Fibroblast of upper back skin (primary cell): ENCODE measurements at places on chromosomes 13 and 19.

DNA sequence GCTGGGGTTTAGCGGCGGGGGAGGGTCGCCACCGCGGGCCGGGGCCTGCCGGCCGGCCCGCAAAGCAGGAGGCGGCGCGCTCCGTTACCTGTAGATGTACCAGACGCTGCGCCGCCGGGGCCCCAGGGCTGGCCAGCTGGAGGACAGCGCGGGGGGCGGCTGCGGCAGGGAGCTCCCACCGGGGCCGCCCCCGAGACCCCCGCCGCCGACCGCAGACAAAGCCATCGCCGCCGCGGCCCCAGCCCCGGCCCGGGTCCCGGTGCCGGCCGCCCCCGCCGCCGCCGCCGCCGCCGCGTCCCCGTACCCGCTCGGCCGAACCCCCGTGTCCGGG lies 24.8 kb downstream of the SHANK1 start:
- no peak for DNase-seq

DNA sequence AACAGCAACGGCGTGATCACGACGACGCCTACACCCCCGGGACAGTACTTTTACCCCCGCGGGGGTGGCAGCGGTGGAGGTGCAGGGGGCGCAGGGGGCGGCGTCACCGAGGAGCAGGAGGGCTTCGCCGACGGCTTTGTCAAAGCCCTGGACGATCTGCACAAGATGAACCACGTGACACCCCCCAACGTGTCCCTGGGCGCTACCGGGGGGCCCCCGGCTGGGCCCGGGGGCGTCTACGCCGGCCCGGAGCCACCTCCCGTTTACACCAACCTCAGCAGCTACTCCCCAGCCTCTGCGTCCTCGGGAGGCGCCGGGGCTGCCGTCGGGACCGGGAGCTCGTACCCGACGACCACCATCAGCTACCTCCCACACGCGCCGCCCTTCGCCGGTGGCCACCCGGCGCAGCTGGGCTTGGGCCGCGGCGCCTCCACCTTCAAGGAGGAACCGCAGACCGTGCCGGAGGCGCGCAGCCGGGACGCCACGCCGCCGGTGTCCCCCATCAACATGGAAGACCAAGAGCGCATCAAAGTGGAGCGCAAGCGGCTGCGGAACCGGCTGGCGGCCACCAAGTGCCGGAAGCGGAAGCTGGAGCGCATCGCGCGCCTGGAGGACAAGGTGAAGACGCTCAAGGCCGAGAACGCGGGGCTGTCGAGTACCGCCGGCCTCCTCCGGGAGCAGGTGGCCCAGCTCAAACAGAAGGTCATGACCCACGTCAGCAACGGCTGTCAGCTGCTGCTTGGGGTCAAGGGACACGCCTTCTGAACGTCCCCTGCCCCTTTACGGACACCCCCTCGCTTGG lies 966 bp downstream of the JUNB start:
- peak; percentile 41 for DNase-seq

DNA sequence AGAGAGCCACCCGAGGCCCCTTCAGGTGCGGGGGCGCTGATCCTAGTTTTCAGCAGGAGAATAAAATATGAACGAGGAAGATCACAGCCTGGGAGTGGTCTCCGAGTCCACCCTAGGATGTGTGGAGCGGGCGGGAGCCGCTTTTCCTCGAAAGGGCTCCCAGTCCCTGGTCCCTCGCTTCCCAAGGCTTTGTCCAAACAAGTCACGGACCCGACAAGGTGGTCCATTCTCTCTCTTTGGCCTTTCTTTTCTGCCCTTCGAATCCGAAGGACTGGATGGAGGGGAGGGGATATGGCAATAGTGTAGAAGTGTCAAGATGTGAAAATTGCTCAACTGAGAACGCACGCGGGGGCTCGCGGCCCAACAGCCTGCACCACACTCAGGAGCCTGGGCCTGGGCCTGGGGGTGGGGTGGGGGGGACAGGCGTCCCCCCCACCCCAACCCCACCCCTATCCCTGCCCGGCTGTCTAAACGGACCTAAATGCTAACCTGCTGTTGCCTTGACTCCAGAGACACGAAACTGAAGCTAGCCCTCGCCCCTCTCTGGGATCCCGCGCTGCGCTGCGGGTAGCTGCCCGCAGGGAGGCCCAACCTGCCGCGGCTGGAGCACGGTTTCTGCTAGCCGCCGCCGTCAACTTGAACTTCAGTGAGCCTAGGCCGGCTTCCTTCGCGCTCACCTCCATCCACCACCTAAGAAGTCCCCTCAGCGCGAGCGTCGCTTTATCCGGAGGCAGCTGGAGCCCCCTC lies 7.1 kb downstream of the ZIC2 start:
- no peak for DNase-seq

DNA sequence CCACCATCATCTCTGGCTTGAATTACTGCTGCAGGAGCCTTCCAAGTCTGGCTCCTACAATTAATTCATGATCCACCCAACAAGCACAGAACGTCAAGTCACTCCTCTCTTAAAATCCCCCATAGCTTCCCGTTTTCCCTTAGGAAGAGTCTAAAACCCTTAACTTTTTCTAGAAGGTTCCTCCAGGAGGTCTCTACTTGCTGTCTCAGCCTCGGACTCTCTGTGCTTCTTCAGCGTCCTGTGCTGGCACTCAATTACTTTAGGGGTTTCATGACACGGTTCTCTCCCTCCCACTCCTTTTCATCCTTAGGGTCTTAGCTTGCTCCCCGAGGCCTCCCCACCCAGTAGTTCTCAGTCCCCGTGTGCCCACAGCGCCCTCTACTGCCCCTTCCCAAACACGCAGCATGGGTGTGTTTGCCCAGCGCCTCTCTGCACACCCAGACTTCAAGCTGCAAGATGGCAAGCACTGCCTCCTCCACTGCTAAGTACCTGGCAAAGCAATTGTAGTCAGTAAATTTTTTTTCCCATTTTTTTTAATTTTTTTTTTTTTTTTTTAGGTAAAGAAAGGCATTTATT lies 25.8 kb upstream of the MAP3K10 start:
- DNase-seq: peak; percentile 30

- no peak for DNase-seq
Observed at GRCh38 chr13:113622791-113623490, 35.1 kb downstream of the ATP4B start.

DNA sequence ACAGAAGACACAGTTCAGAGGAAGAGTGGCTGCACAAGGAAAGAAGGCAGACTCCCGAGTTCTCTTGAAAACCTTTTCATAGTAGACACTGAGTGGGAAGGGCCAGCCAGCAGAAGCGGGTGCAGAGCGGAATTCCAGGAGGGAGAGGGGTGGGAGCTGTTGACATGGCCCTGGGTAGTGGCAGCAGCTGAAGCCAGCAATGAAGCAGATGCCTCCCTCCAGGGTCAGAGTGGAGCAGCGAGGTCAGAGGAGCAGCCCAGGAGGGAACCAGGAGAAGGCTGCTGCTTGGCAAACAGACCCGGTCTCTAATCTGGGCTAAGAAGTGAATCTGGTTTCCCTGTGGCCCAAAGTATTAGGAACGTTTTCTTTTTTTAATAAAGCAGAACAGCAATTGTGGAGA lies 73.9 kb upstream of the SPATA13 start:
- DNase-seq: no peak

DNA sequence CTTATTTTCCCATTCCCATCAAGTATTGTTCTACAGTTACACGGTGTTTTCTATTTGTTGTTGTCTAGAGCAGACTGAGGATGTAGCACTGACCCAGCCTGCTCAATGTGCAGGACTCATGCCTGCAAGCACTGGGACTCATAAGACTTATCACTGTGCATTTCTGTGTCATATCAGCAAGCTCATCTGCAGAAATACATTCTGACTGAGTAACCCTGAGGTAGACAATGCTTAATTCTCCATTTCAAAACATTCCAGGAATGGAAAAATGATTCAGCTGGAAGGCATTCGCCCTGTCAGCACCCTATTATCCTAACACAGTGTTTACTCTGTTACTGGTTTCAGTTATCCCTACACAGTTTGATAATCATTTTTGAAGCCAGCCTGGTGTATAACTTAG lies 2506.4 kb downstream of the PCDH9 start:
- DNase-seq: peak; percentile 96

GRCh38 chr19:49555600-49556411 lies 24.6 kb downstream of the NOSIP start:
- peak; percentile 45 for DNase-seq

GRCh38 chr19:4061683-4062418 lies 4.8 kb downstream of the ZBTB7A start:
- DNase-seq: no peak

DNA sequence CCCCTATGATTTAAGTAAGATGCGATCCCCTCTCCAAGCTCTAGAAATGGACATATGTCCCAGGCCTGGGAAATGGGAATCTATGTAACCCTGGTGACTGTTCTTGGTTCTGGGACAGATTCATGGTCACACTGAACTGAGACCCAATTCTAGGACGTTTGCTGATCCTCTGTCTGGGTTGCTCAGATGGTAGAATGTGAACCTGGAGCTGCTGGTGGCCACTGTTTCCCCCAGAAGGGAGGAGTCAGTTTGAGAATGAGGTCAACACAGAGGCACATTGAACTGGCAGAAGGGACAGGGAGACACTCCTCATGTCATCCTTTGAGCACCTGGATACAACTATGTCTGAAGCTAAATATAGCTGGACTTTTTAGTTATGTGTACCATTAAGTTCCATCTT lies 29.1 kb downstream of the FAM187B start:
- no peak for DNase-seq

DNA sequence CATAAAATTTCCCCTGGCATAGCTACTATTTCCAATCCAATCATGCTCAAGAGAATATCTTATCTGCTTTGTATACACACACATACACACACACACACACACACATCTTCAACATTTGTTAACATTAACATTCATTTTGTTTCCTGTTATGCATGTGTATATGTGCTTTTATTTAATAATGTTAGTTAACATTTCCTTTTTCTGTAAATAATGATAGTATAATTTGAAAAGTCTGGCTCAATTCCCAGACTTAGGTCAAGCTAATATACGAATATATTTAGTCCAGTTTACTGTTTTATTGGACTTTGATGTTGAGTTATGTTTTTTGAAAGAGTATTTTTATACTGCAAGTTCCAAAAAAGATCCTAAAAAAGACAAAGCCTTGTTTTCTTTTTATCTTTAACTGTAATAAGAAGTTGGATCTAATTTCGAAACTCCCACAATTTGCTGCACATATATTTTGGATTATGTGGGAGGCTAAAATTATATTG lies 1072.4 kb downstream of the EFNB2 start:
- no peak for DNase-seq

DNA sequence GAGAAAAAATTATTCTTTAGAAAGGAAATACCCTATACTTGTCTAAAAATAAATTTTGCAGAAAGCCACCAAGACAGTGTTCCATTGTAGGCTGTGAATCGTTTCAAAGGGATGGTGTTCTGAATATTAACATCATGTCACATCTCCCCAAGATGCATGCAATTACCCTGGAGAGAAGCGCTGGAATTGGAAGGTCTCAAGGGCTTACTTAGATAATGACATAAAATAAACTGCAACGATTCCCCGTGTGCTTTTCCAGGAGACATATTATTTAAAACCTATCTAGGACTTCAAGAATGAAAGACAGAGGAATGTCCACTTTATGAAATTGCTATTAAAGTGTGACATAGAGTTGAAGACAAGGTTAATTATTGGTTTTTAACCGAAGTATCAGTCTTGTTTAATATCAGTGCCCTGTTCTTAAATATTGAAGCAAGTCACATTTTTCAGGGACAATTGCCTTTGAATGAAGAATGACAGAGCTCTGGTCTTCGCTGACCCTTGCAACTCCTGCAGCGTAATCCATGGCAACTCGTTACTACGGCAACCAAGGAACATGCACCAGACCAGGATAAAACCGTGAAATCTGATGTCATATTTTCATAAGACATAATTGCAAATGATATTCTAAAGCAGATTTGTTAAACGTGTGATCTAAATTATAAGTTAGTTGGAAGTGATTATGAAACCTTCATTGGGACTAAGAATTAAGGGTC lies 91.7 kb downstream of the EFNB2 start:
- no peak for DNase-seq

DNA sequence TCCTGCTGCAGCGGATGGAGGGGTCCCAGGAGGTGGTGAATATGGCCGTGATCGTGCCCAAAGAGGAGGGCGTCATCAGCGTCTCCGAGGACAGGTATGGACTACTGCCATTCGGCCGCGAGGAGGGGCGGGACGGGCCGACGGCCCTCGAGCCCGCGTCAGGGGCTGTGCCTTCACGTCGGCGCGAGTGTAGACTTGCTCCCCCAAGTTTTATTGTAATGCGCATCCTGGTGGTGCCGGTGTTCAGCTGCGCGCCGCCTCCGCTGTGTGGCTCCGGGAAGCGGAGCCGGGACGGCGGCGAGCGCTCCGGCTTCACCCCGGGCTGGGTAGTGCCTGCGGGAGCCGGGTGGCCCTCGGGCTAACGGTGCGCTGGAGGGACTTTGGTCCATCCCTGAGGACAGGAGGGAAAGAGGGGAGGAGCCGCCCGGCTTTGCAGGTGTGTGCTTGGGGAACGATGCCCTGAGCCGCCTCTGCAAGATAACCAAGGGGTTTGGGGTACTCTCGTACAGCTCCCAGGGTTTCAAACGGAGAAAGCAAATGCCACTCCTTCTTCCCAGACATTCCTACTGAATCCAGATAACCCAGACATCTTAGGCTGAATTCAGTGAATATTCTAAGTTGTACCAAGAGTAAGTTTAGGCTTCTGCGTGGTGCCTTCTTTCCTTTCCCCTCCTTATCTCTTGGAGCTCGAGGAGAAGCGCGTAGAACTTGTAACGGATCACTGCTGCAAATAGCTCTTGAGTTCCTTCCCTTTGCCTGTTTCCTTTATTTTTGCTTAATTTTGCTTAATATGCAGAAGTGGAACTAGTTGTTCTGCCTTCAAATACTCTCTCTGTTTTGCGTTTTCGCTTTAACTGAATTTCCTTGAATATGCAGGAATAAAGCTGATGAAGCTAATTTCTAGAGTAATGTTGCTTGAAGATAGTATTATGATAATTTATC lies 740 bp downstream of the WDFY2 start:
- DNase-seq: peak; percentile 47

- DNase-seq: no peak
Observed at GRCh38 chr19:4174895-4175668, 7.3 kb downstream of the SIRT6 start.

GRCh38 chr19:3653865-3654513 lies 27.4 kb upstream of the CACTIN start:
- DNase-seq: no peak
